Activated CD4-positive, alpha-beta T cell treated with anti-CD3 and anti-CD28 coated beads, Interleukin-2, amount 10 ng/mL, durations not matched to agents 7 days and 5 days (primary cell): ENCODE measurements at places on chromosomes 4 and X.

DNA sequence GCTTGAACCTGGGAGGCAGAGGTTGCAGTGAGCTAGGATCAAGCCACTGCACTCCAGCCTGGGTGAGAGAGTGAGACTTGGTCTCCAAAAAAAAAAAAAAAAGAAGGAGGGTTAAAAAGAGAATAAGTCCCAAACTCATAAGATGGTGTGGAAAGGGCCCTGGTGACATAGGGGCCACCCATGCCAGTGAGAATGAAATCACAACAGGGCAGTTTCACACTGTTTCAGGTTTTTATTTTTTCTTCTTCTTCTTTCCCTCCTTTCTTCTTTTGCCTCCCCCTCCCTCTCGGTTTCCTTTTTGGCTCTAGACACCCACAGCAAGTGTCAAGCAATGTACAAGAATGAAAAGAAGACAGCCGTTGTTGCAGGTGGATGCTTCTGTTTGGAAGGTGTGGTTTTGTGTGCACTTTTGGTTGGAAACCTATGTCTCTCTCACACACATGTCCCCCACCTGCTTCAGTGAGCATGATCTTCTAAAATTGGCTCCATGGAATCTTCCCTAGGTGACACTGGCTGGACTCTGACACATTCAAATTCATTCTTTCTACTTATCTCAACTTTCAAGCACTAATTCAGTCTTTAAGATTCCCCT, 14.4 kb upstream of the TLR8 start:
- DNase-seq, result peak; percentile 15

DNA sequence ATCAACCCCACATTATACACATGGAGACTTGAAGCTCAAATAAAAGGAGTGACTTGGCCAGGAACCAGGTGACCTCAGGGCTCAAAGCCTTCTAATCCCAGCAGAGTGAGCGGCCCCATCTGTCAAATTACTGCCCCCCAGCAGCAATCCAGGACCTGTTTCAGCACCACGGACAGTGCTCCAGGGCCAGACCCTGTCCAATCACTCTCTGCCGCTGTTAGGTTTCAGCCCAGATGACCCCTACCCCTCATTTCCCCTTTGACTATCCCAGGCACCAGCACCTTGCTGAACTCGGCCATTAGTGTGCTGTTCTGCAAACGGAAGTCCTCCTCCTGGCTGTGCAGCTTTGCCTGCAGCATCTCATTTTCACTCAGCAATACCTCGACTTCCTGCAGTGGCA, 5.1 kb downstream of the GRIPAP1 start:
- peak; percentile 11 for DNase-seq

DNA sequence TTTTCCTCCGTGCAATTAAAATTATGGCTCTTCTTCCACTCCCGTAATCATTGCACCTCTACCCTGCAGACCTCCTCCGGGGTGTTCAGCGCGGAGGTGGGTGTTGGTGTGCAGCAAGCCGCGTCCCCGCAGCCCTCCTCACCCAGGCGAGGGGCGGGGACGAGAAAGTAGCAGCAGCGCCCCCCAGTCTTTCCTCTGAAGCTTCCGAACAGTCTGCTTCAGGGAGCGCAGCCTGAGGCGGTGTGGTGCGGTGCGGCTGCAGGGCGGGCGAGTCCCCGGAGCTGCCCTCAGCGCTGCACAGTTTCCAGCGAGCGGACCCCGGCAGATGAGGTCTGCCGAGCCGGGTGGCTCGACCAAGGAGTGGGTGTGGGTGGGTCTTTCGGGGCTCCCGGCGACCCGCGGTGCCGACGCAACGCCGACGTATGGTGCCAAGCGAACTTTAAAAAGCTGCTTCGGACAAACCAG, at the start of gene FRAS1:
Gene FRAS1, plus strand, starts transcription at position 189 of the 465 bp plus-strand sequence. CDS start 687 bp downstream, outside the sequence.
- DNase-seq, result peak; percentile 12

DNA sequence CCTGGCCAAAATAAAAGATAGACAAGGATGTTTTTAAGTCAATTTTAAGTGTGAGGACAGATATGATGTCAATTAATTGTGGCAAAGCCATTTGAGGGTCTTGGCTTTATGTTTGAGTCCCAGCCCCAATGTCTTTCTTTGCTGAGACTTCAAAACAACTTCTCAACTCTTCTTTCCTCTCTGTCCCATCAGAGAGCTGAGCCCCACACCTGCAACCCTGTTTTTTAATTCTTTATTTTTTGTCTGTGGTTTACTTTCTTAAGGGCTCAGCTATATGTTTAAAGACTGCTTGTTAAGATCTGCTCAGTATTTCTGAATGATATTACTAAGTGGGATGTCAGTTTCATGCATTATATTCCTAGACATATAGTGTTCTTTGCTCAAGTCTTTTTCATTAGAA, 164.3 kb downstream of the HS3ST1 start:
- no peak for DNase-seq
